ENCODE measurements at places on chromosomes 3 and 15. TPM values are rescaled to one million over a fixed set of nuclear protein-coding genes. Genes with fewer than 3 reads are reported as not detected.

Gene TRIM59
- 7.9 TPM for total RNA-seq

Gene CCR1
- not detected for total RNA-seq

Gene MORC1
- total RNA-seq: not detected

Gene OCA2
- total RNA-seq: not detected

Gene MB21D2
- total RNA-seq: 5.1 TPM

Gene TMC3
- 0.20 TPM for total RNA-seq

Gene LDHAL6B
- total RNA-seq: not detected

Gene STXBP5L
- total RNA-seq: not detected

Gene NEK10
- 16.2 TPM for total RNA-seq

Gene TRIM42
- not detected for total RNA-seq

Gene NFKBIZ
- 40.1 TPM for total RNA-seq

Gene SI
- not detected for total RNA-seq

Gene ROBO1
- total RNA-seq: 94.4 TPM

Gene PLAAT1
- total RNA-seq: not detected

Gene CGNL1
- 5.3 TPM for total RNA-seq

Gene RTP3
- not detected for total RNA-seq

Gene SH2D7
- not detected for total RNA-seq

Gene LSMEM2
- not detected for total RNA-seq

Gene GASK1A
- 0.69 TPM for total RNA-seq

Gene CX3CR1
- not detected for total RNA-seq

Gene PRR20G
- not detected for total RNA-seq

Gene C3orf22
- not detected for total RNA-seq

Gene ALG1L2
- not detected for total RNA-seq

Gene ARMC8
- total RNA-seq: 48.5 TPM

Gene ONECUT1
- not detected for total RNA-seq

Gene KNL1
- 2.0 TPM for total RNA-seq

Gene ZCWPW2
- total RNA-seq: 1.2 TPM

Gene SLC9A9
- 6.6 TPM for total RNA-seq

Gene PCOLCE2
- 192 TPM for total RNA-seq

Gene MUC20
- 0.20 TPM for total RNA-seq

Gene SMCO1
- total RNA-seq: not detected

Gene DNAH12
- total RNA-seq: 0.13 TPM

Gene CD200R1
- 0.07 TPM for total RNA-seq

Gene XIRP1
- total RNA-seq: 0.07 TPM

Gene RTP1
- total RNA-seq: not detected

Gene ITGA11
- total RNA-seq: 190 TPM

Gene SLC9C1
- total RNA-seq: 0.43 TPM

Gene OXTR
- 30.7 TPM for total RNA-seq

Gene CD96
- total RNA-seq: 0.13 TPM

Gene CCDC66
- 12.9 TPM for total RNA-seq
